ENCODE measurements at places on chromosomes 13 and 19.

DNA sequence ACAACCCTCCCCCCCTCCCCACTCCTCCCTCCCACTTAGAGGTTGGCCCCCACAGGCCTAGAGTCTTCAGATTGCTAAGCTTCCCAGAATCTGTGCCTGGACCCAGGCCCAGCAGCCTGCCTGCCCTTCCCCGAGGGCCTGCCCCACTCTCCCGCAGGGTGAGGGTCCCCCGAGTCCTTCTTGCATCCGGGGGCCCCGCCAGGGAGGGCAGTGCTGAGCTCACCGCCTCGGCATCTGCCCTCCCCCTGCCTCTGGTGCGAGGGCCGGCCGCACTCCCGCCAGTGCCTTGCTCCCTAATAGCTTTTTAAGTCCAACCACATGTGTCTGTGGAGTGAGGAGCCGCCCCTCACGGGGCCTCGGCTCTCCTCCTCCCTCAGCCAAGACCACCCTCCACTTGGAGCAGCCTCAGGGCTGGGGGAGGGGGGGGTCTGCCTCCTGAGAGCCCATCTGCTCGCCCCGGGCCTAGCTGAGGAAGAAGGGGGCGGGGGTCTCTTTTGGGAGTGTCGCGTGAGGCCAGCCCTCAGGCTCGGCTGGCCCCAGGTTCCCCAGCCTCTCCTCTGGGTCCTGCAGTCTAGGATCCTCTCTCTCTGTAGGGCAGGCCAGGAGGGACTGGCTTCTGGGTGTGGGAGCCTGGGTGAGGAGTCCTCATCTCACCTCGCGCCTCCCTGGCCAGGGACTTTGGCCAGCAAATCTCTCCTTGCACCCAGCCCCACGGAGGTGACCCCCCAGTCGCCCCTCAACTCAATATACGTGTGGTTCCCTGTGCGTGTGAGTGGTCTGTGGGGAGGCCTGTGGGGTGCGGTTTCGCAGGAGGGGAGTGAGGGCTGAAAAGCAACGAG is 47.2 kb downstream of the LYL1 start:
- no peak for DNase-seq

- DNase-seq: no peak
Measured at GRCh38 chr19:2529473-2529918, 53.6 kb downstream of the GADD45B start.

GRCh38 chr19:7670790-7671189 is 1.9 kb downstream of the RETN start:
- no peak for DNase-seq

- no peak for DNase-seq
Measured at GRCh38 chr13:102651892-102652291, 43.0 kb downstream of the METTL21C start.

- DNase-seq: no peak
Measured at GRCh38 chr13:26561651-26562511, 4.4 kb downstream of the WASF3 start.

- DNase-seq: no peak
Measured at GRCh38 chr19:50870417-50871089, 2.7 kb upstream of the KLK2 start.

DNA sequence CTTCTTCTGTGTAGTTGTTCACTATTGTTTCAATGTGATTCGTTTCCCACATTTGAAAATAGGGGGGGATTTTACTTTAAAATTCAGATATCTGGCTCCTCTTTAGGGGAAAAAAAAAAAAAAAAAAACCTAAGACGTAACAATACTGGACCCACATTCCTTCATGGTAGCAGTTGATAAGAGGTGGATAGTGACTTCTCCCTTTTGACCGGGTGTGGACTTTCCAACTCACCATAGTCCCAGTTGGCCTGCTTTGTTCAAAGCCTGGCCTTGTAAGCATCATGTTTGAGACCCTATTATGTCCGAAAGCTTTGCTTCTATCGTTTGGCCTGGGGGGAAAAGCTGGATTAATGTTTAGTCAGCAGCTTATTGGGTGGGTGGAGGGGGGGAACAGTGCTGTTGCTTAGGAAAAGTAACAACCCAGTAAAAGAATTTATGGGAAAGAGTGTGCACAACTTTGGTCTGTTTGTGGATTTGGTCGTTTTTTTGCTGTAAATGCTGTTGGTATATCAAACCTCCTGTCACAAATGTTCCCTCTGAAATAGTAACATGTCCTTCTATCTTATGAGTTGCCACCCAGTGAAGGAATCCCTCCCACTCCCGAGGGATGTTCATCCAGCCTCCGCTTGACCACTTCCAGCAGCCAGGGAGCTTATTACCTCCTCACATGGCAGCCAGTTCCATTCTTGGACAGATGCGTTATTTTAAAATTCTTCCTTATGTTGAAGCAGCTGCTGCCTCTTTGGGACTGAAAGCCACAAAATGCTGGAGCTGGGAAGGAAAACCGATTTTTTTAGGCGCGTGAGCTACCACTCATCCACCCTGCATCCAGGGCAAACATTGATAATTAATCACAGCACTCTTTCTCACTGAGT is 10.4 kb downstream of the SAMD4B start:
- no peak for DNase-seq

Data from activated CD8-positive, alpha-beta memory T cell treated with anti-CD3 and anti-CD28 coated beads for 4 hours (primary cell).